ENCODE measurements at places on chromosomes 7 and 10. TPM values are rescaled to one million over a fixed set of nuclear protein-coding genes. Genes with fewer than 3 reads are reported as not detected.

DNA sequence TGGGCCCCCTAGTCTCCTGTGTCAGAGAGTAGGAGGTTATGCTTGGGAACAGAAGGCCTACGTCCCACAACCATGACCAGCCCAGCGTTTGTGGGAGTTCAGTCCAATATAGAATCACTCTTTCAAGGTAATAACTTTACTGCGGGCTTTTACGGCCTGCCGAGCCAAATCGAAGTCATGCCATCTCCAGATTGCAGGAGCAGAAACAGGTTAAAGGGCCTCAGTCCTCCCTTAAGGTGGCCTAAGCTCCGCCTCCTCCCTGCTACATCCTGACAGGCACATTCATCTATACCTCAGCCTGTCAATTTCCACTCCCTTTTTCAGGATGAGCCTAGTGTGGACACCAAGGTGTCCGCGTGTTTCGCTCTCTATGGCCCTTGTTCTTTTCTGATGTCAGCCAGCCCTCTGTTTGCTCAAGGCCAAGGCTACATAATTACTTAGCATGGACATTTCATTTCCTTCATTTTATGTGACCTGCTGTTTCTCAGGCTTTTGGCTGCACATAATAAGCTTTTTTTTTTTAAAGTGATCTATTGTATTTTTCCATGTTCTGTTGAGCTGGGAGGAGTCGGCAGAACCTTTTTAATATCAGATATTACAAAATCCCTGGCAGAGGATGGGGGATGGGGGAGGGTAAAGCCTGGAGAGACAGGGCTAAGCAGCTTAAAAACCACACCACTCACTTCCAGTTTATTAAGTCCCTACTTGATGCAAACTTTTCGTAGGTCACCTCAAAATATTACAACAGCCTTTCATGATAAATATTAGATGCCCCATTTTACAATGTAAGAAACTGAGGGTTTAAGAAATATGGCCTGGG lies 84.6 kb downstream of the CACNB2 start:
- no peak for DNase-seq

DNA sequence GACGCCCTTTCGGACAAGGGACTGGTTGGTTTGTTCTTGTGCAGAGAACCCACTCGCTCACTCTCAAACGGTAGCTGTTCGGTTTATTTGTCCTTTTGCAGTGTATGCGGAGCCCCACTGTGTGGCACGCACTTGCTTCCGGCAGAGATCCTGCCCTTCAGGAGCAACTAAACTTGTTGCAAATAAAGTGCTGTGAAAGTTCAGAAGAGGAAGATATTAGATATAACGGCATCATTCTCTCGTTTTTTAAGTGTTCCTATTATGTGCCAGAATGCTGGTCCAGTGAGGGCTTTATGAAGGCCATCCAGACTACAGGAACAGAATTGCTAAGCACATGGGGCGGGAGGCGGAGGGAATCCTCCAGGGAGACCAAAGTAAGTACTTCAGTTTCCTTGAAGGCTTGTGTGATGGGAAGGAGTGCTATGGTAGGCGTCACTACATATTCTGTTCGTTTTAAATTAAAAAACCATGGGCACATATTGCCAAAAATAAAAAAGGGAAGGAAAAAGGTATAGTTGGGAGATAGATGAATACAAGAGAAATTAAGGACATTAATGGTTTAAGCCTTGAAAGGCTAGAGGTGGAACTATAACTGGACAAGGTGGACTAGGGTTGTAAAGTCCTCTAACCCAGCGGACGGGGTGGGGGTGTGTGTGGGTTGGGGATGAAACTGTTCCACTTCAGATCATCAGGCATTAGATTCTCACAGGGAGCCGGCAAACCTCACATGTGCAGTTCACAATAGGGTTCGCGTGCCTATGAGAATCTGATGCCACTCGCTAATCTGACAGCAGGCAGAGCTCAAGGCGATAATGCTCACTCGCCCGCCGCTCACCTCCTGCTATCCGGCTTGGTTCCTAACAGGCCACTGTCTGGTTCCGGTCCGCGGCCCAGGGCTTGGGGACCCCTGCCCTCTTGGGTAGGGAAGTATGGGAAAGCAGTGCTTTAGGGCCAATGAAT lies 704 bp upstream of the ERLIN1 start:
- no peak for DNase-seq

- peak; percentile 22 for DNase-seq
Measured at GRCh38 chr7:84218681-84219080, 24.1 kb upstream of the SEMA3A start.

The CYP3A4 gene
- not detected for total RNA-seq

DNA sequence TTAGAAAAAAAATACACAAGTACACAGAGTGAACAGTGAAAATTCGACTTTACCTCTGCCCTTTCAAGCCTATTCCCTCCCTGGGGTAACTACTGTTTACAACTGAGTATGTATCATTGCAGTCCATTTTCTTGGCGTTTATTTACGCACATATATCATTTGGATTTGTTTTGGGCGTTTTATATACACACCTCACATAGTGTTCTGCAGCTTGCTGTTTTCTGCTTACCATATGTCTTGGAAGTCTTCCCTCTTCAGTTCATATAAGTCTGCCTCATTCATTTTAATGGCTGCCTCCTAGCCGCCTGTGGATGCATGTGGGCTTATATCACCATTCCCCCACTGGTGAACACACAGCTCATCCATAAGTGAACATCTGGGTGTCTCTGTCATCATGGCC lies 41.6 kb upstream of the COL13A1 start:
- DNase-seq: no peak

The NUTM2E gene
- not detected for total RNA-seq

DNA sequence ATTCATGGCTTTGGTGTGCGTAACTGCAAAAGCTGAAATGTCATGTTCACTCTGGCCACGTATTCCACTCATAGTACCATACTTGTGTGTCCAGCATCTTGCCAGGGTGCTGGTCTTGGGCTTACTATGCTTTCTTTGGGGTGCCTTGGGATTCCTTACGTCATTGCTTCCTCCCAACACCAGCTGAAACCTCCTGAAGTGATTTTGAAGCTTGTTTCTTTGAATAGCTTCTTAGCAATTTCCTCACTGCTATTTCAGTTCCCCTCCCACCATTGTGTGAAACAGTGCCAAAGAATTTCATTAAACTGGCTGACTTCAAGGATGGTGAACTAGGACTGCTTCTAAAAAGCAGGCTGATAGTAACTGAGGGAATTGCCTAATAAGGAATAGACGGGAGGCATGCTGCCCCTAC lies 36.9 kb downstream of the ENTPD1 start:
- no peak for DNase-seq

DNA sequence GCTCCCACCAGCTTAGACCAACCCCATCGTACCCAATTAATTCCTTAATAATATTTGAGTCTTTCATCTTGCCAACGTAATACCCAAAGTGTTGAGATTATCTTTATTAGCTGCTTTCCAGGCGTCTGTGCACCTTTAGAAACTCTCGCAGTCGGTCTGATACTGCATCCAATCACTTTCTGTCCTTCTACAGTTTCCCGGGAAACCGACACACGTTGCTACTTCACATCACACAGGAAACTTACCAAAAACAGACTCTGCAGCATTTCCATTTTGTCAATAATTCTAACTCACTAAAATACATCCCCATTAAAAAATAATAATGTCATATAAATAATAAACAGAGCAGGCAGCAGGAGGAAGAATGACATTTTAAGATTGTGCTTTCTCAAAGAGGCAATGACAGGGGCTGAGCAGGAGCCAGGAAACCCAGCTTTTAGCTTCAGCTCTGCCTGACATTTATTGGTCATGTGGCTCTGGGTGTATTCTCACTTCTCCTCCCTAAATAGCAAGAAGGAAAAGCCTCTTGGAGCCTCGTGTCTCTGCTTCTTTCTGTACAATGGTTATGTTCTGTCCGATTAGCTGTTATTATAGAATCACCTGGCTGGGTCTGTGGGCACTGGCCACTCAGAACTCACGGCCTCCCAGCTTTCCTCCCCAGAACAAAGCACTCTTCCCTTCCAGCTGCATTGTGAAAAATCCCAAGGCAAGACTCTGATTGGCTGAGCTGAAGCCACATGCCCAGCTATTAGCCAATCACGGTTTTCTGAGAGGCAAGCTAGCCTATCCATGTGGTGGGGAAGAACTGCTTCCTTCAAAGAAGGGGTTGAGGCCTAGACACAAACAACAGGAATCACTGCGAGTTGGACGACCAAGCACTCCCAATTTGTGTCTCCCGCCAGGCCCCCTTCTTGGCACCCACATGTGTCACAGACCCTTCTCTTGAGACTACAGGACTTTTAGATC lies 424.7 kb upstream of the FOXK1 start:
- DNase-seq: no peak

DNA sequence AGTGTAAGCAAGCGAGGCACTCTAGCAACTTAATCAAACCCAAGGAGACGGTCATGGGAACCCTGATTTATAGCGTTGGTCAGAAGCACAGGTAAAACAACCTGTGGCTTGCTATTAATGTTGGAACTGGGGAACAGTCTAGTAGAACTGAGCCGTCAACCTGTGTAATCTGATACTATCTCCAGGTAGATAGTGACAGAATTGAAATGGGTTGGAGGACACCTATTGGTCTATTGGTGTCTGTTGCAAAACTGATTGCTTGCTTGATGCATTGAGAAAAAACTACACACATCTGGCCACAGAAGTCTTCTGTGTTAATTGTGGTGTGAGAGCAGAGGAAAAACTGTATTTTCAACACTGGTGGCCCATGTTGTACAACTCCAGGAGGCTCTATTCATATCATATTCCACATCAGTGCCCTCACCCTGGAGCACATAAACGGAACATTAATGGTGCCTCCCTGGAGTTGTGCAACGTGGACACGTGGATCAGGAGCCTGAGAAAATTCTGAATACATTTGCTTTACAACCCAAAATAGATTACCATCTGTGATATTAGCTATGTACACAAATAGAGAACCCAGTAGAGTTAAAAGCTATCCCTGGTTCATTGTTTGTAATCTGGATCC lies 112.2 kb downstream of the MYO3A start:
- no peak for DNase-seq

GRCh38 chr7:48111596-48111995 lies 22.5 kb downstream of the UPP1 start:
- no peak for DNase-seq

GRCh38 chr10:62794306-62794705 lies 10.2 kb upstream of the ADO start:
- DNase-seq: no peak

DNA sequence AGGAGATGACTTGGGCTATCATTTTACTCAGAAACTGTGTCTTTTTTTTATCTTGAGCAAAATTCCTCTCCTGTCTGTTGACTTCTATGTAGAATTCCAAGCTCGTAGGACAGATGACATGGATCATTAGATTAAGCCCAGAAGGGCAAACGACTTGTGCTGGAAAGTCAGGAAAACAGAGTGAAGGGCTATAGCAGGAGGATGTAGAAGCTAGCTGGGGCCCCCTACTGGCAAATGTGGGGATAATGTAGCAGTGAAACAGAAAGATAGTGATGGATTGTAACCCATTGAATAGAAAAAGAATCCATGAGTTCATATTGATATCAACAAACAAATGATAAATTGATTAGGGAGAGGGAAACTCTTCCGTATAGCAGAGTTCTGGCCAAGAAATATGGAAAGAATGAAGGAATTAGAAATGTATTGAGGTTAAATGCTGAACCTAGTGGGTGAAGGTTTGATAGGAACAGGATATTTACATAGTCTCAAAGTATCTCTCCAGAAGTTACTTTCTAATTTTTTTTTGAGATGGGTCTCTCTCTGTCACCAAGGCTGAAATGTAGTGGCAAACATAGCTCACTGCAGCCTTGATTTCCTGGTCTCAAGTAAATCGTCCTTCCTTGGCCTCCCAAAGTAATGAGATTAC lies 103.6 kb downstream of the LYZL1 start:
- peak; percentile 30 for DNase-seq

- DNase-seq: no peak
Measured at GRCh38 chr7:155256081-155256760, 41.5 kb upstream of the INSIG1 start.

The FAM241B gene
- 7.4 TPM for total RNA-seq

The HEPACAM2 gene
- total RNA-seq: not detected

The HSPA12A gene
- 9.7 TPM for total RNA-seq

DNA sequence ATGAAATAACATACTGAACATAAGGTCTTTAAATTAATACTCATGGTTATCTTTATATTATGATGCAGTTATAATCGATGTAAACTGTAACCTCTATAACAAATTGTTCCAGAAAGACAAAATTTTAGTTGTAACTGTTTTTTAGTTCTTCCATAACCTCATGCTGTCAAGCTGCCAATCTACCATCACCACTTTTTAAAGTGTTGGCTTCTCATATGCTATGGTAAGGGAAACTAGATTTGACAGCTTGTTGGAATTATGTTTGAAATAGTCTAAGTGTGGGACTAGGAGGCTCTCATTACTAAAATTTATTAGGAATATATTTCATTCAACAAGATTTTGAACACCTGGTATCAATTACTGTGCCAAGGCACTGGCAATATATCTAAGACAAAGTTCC lies 105.4 kb downstream of the NRBF2 start:
- DNase-seq: no peak

DNA sequence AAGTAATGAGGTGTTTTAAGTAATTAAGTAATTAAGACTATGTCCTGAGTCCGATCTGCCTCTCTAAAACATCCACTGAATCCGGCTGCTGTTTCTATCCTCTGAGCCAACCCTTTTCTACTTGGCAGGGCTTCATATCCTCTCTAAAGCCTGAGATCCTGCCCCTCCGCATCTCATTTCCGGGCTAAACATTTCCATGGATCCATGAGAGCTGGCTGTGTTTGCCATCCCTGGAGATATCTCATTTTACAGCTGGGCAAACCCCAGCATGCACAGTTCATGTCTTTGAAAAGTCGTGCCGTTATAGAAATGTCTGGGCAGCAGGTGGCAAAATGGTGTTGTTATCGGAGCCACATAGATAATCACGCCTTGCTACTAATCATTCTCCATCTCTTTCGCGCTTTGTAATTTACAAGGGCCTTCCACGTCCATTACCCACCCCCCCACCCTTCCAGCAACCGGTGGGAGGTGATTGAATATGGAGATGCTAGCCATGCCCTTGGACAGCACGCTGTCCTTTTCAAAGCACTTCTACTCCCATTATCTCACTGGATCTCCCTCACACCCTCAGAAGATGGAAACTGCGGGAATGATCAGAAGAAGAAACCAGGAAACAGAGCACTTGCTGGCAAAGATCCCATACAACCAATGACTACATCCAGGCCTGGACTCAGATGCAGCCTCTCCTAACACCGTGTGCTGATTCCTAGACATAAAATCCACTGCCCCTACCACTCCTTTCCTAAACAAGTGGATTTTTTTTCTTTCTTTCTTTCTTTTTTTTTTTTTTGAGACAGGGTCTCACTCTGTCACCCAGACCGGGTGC lies 1189.2 kb downstream of the TYW1 start:
- no peak for DNase-seq

DNA sequence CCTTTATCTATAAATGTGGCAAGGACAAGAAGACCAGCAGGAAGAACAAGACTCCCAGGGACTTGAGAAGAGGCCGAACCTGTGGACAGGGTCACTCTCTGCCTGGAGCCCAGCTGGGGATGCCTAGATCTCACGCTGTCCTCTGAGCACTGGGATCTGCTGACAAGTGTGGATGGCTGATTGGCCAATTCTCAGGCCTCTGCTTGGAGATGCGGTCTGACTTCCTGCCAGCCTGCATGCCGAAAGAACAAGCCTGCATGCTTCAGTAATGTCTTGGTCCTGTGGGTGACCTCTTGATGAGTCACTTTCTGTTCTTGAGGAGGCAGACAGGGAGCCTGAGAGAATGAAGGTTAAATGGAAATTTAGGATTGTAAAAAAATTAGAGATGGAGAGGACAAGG lies 84.7 kb downstream of the TMEM178B start:
- peak; percentile 96 for DNase-seq

The CPXM2 gene
- not detected for total RNA-seq

The MYPN gene
- 1.5 TPM for total RNA-seq

All from A172 (cell line).